ENCODE measurements at places on chromosomes 1 and 21.

DNA sequence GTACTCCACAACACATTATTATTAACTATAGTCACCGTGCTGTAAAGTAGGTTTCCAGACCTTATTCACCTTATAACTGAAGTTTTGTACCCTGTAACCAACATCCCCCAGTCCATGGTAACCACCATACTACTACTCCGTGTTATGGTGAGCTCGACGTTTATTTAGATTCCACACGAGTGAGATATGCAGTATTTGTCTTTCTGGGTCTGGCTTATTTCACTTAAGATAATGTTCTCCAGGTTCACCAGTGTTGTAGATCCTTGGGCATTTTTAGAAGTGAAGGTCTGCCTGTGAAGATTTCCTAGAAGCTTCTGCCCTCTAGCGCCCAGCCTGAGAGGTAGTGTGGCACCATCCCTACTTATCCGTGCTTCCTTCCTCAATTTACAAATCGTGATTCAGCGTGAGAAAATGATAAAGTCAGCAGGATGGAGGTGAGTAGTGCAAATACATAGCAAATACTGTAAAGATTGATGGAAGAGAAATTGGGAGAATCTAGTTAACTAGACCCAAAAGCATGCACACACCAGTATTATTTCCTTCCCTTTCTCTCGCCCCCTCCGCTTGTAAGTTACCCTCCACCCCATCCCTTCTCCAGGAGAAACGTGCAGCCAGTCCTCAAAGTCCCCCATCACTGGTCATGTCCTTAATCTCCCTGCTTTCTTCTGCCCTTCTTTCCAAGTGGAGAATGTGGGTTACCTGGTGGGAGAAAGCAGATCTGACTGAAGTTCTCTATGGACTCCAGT, 36.0 kb upstream of the DISC1 start:
- DNase-seq = peak; percentile 90

DNA sequence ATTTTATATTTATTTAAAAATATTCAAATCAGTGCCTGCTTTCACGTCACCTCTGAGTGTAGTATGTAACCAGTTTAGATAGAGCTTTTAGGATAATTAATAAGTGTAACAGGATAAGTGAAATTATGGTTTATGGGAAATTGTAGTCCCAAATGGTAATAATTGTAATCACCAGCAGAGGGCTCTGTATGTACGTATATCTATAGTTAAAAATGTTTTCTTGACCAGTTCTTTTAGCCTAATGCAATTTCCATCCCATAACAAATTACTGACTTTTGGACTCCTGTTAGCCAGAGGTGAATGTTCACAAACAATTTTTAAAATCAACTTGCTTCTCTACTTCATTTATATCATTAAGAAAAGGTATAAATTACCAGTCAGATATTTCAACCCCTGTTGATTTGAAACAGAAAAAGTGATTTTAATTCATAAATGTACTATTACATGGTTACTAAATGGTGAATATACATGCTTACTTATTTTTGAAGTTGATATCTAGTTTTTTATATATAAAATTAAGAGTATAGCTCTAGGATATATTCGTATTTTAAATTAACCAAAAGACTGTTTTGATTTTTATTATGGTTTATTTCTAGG, 25.3 kb downstream of the SLC30A7 start:
- DNase-seq = peak; percentile 63

- peak; percentile 93 for DNase-seq
These were observed 120.7 kb downstream of the S1PR1 start for GRCh38 chr1:101357444-101357986.

GRCh38 chr1:22841142-22841541, 130.5 kb downstream of the EPHB2 start:
- DNase-seq = no peak

DNA sequence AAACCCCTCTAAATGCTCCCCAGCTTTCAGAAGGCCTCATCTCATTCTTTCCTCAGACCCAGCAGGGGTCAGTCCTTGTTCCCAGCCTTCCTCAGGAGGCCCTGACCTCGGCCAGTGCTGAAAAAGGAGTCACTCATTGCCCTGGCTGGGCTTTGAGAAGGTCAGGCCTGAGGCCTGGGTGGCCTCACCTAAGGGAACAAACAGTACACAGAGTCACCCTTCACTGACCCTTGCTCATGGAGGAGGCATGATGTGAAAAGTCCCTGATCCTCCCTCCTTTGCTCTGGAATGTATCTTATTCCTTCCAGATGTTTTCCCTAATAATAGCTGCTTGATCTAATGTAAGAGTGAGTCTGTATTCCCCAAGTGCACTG, 117.7 kb upstream of the SLC44A3 start:
- DNase-seq = no peak

GRCh38 chr1:241499910-241500309, 19.6 kb downstream of the FH start:
- DNase-seq = peak; percentile 32

DNA sequence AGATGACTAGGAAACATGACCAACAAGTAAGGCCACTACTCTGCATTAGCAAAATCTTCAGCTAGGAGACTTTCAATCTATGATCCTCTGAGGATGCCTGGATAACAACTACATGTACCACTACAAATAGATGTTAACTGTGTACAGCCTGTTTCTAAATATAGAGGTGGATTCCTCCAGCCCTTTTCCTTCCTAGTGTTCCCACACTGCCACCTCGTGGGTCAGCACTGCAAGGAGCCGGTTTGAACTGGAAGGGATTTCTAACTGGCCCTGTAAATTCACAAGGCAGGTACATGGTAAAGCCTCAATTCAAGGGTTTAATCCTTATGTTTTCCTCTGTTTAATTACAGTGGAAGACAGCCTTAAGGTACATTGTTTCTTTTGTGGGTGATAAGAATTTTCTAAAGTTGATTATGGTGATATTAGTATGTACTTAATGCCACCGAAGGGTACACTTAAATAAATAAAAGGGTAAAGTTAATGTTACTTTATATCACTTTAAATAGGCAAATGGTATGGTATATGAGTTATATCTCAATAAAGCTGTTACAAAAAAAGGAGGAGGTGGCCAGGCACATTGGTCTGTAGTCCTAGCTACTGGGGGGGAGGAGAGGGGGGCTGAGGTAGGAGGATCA, 14.4 kb downstream of the SMYD3 start:
- peak; percentile 73 for DNase-seq

GRCh38 chr1:234934611-234935033, 194.0 kb downstream of the TOMM20 start:
- no peak for DNase-seq

GRCh38 chr1:212858461-212859265, 588 bp downstream of the FLVCR1 start:
- no peak for DNase-seq

GRCh38 chr1:91750398-91750996, 135.5 kb downstream of the TGFBR3 start:
- DNase-seq = no peak

GRCh38 chr1:212974711-212975110, 24.4 kb downstream of the VASH2 start:
- no peak for DNase-seq

DNA sequence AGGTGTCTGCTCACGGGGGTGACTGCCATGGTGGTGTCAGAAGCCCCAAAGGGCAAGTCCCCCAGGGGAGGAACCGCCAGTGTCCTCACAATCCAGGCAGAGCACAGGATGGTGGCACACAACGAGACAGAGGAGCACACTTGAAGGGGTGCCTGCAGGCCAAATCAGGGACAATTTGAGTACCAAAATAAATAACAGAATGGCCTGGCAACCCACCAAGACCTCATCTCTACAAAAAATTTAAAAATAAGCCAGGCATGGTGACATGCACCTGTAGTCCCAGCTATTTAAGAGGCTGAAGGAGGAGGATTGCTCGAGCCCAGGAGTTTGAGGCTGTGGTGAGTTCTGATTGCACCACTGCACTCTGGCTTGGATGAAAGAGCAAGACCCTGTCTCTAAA, 38.2 kb downstream of the TIAM1 start:
- no peak for DNase-seq

GRCh38 chr1:89802051-89802450, 18.8 kb upstream of the LRRC8D start:
- no peak for DNase-seq

- no peak for DNase-seq
These were observed 47.5 kb downstream of the PTPRU start for GRCh38 chr1:29283804-29284195.

DNA sequence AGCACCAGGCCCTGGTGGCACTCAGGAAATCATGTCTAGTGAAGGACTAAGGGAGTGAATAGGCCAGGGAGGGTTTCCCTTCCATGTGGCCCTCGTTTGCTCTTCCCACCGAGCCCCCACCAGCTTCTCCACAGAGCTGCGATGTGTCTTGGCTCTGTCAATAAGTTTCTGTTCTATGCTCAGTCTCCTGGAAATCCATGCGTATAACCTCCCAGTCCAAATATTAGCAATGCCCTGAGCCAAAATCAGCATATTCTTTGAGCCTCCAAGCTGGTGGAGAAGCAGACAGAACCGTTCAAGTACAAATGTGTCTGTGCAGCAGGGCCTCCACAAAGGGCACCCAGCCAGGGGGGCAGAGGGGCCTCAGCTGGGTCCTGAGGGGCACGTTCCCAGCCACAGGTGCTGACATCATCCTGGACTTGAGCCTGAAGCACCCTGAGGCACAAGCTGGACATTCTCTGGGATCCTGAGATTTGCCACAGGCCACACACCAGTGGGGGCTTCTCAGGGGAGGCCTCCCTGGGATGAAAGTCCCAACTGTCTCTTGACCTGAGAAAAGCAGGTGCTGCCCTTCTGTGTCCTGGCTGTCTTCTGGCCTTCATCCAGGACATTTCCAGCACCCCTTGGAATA, 350.5 kb upstream of the VAMP3 start:
- no peak for DNase-seq

DNA sequence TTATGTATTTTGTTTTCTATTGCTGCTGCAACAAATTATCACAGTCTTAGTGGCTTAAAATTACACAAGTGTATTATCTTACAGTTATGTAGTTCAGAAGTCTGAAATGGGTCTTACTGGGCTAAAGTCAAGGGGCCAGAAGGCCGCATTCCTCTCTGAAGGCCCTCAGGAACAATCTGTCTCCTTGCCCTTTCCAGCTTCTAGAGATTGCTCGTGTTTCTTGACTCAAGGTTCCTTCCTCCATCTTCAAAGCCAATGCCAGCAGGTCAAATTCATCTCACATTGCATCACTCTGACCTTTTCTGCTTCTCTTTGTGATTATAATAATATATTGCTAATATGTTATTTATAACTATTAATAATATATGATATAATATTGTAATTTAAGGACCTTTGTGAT, 97.1 kb downstream of the DIRAS3 start:
- DNase-seq = no peak

GRCh38 chr21:25350056-25350455, 257.2 kb downstream of the MRPL39 start:
- DNase-seq = peak; percentile 41

DNA sequence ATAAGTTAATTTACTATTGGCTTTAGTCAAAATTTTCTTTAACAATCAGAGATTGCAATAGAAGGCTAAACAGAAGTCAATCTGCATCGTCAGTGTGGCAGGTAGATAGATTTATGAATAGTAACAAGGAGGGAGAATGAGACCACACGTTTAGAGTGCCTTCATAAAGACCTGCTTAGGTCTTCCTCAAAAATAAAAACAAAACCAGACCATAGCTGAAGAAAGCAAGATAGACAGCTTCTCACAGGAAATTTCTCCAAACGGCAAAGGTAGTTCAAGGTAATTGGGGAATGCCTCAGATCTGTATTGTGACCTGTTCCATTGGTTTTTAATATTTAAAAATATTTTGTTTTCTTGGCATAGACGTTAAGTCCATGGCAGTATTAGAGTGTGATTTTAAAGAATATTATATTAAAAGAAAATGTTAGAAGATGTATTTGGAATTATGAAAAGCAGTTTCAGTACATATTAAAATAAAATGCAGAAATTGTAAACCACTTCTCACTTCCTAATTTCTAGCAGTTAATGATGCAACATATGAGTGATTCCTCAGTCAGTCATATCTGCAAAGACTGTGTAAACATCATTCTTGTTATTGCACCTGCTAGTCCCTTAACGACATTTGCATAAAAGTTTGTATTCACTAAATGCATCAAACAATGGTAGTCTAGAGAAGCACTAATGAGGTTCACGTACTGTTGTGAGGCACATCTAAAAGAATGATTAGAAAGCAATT, 278.0 kb downstream of the HLX start:
- no peak for DNase-seq

DNA sequence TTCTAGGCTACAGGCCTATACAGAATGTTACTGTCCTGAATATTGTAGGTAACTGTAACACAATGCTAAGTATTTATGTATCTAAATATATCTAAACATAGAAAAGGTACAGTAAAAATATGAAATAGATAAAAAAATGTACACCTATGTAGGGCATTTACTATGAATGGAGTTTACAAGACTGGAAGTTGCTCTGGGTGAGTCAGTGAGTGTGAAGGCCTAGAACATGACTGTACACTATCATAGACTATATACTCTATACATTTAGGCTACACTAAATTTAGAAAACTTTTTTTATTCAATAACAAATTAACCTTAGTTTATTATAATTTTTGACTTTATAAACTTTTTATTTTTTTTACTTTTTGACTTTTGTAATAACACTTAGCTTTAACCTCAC, 136.9 kb downstream of the DUSP10 start:
- DNase-seq = no peak

- no peak for DNase-seq
These were observed 37.6 kb downstream of the ELF3 start for GRCh38 chr1:202047977-202048376.

GRCh38 chr1:227937838-227938145, 9.9 kb downstream of the WNT9A start:
- DNase-seq = no peak

GRCh38 chr1:47817861-47818260, 179.3 kb downstream of the TRABD2B start:
- DNase-seq = no peak

DNA sequence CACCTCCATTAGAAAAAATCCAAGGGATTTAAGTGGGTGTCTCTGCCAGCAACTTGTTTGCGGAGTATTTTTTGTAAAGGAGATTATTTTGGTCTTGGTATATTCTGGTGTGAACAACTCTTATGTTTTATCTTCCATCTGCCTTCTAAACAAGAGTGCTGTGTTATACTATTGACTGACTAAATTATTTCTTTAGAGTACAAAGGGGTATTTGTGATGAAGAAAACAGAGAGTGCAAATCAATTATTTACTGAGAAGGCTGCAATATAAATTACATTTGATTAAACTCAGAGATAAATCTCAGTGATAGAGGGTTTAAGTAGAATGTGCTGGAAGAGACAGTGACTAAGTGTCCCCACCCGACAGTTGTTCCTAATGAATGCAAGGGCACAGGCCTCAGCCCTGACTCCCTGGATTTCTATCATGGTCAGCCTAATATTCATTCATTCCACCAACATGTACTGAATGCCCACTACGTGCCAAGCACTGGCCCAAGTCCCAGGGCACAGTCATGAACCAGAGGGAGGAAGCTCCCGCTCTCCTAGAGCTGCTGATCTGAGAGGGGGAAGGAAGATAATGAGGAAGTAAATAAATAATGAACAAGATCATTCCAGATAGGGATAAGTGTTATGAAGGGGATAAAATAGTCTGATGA, 196.9 kb upstream of the C8B start:
- no peak for DNase-seq

DNA sequence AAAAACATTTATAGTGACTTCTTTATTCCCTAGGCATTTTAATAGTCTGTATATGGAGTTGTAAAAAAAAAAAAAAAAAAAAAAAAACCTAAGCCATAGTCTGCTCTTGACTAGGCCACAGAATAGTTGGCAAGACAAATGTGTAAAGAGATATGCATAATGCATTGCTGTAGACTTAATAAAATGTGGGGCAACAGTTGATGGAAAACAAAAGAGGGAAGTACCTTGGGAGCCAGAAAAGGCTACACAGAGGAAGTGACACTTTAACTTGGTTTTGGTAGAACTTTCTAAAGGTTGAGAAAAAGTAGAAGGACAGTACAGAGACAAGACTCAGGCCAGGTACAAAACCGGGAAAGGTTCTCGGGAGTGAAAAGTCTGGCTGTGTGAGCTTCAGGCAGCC, 802.9 kb upstream of the ADAMTS5 start:
- peak; percentile 69 for DNase-seq

Measured in Kasumi-1 (cell line).